CD4-positive, alpha-beta T cell treated with Interleukin-1 beta for 1 hour (primary cell): ENCODE measurements at places on chromosomes 16 and 17.

DNA sequence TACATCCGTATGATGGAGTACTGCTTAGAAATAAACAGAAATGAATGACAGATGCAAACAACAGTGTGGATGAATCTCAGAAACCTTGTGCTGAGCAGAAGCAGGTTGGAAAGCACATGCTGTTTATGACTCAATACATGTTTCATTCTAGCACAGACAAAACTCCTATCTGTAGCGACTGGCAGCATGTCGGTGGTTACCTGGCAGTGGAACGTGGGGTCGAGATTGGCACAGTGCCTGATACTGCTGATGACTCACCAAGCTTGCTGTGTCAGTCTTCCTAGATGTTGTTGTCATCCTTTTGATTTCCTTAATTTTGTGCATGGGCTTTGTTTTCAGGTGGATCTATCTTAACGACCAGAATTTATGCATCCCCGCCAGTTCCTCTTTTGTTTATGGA is 62.1 kb downstream of the GAN start:
- DNase-seq, result no peak

GRCh38 chr16:56576585-56577299 is 11.9 kb downstream of the MT4 start:
- DNase-seq, result peak; percentile 87

DNA sequence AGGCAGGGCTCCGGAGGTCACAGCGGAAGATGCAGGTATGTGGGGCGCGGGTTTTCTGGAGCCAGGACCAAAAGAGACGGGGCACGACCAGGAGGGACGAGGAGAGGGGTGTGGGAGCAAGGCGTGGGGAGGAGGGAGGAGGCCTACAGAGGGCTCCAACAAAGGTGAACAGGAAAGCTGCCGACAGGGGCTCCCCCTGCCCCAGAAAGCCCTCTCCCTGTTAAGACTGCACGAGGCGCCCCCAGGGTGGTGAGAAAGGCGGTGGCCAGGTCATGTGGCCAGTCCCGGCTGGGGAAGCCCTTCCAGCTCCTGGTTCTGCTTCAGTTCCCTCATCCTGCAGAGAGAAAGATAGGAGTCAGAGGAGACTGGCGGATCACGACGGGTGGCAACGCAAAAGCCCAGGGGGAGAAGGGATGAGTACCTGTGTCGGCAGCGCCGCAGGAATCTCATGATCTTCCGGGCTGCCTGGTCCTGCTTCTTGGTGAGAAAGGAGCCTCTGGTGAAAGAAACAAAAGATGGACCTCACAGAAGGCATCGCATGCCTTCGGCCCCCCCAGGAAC is 949 bp upstream of the SPAG7 start:
- no peak for DNase-seq

DNA sequence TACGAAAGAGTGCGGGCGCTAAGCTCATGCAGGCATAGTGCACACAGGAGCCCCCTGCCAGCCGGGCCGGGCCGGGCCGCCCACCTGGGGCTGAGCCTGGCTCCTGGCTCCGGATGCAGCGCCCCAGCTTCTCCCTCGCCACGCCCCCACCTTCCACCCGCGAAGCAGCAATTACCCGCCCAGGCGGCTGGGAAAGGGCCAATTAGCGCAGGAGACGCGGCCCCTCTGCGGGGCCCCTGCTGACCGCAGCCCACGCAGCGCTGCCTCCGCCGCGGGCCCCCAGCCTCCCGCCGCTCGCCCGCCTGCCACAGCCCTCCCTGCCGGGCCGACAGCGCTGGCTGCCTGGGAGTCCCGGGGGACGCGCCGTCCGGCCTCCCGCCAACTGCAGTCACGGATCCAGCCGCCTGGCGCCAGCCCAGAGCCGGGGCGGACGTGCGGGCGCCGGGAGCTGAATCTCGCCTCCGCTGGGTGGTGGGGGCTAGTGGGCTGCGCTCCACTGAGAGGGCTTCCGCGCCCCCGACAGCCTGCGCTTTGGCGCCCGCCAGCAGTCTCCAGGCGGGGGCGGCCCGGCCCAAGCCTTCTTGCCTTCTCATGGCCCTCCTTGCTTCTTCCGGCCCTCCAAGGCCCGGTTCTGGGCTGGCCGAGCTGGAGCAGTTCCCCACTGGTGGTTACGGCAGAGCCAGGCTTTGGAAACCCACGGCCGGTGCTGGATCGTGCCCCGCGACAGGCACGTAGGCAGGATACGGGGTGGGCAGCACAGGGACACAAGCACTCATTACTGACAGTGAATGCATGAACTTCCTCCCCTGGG is 14.9 kb upstream of the CBFB start:
- peak; percentile 73 for DNase-seq

GRCh38 chr16:9741776-9742175 is 440.5 kb downstream of the GRIN2A start:
- no peak for DNase-seq

- DNase-seq, result no peak
Measured at GRCh38 chr16:333406-334094, 19.0 kb downstream of the AXIN1 start.

- no peak for DNase-seq
Measured at GRCh38 chr17:80850817-80851216, 140.8 kb upstream of the CHMP6 start.
